ENCODE measurements at places on chromosomes 13 and 19. TPM values are rescaled to one million over a fixed set of nuclear protein-coding genes. Genes with fewer than 3 reads are reported as not detected.
A peak's percentile ranks its signal among the peaks of the same experiment; 100 is the strongest.

DNA sequence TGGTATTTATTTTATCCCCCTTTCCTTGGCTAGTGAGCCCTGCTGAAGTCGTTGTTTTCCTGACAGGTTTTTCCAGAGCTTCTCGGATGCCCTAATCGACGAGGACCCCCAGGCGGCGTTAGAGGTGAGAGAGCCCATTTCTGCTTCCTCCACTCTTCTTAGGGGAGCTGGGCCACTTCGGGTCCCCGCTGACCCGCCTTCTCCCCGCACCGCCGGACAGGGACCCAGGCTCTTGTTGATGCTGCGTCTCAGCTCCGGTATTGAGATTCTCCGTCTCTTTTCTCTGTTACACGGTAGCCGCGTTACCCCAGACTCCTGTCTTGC lies 306 bp downstream of the SUGT1 start:
- no peak for DNase-seq

DNA sequence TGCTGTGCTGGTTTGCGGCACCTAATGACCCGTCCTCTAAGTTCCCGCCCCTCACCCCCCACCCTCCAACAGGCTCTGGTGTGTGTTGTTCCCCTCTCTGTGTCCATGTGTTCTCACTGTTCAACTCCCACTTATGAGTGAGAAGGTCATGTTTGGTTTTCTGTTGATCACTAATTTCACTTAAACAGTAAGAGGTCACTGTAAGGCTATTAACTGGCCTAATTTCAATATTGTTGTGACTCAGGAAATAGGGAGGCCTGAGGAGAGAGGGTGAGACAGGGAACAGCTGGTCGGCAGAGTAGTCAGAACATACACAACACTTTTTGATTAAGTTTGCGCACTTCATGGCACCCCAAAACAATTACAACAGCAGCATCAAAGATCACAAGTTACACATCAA lies 15.6 kb downstream of the TUBGCP3 start:
- DNase-seq, result no peak

GRCh38 chr13:92355213-92355612 lies 871.4 kb upstream of the GPC6 start:
- peak; percentile 41 for DNase-seq

GRCh38 chr13:37429976-37430375 lies 168.6 kb downstream of the POSTN start:
- DNase-seq, result no peak

DNA sequence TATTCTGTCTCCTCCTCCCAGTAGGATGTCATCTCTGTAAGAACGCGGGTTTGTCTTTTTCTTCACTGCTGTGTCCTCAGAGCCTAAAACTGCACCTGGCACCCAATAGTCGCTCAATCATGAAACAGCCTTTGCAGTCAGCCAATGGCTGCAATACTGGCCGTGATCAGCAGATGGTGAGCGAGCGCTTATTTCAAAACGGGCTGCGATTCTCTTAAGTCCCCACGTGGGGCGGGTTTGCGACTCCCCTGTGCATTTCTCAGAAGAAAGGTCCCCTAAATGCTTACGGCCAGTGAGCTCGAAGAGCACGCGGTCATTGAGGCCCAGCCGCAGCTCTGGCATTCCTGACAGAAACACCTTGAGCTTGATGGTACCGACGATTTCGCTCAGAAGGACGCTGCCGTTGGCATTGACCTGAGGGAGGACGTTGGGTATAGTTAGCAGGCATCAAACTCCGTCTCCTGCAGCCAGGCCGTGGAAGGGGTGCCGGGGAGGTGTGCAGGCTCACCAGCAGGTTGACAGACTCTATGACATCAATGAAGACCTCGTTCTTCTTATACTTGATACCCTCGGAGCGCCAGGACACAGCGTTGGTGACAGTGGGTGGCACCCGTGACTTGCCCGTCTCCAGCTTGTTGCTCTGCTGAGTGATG lies 6.0 kb downstream of the AP1M2 start:
- DNase-seq, result peak; percentile 90

- DNase-seq, result no peak
These were observed 22.3 kb upstream of the CSNK1A1L start for GRCh38 chr13:37127691-37128241.

- DNase-seq, result peak; percentile 33
These were observed 122.2 kb downstream of the KDM4B start for GRCh38 chr19:5091018-5091683.

The CEACAM4 gene
- total RNA-seq, result not detected
